ENCODE measurements at places on chromosomes 1 and 21.
A peak's percentile ranks its signal among the peaks of the same experiment; 100 is the strongest.

- no peak for DNase-seq
These were observed 43.0 kb upstream of the RAB3GAP2 start for GRCh38 chr1:220315070-220315839.

- DNase-seq: no peak
These were observed 64.5 kb downstream of the LRRC40 start for GRCh38 chr1:70140894-70141293.

DNA sequence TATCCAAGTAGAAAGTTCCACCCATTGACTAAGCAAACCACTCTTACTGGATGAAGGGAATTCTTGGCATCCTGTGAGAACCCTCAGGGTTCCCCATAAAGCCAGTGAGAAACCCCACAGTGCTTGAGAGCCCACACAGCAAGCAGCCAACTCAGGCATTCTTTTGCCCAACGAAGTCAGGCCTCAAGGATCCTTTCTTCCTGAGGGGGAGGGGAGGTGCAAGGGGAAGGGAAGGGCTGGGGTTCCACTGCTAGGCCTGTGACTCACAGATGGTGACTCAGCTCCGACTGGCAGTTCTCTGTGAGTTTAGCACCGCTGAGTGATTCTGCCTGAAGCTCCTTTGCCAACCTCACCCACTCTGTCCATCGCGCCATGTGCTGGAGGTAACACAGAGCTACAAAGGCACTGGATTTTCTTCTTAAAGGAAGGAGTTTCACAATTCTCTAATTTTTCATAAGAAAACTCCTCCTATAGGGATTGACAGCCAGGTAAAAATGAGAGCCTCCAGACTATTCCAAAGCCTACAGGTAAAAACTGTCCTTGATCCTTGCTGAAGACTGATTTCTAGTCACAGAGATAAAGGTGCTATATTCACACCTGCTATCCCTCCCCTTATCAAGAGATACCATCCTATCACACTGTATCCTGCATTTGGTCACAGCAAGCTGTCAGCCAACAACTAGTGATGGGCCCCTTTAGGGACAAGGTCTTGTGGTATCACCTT, 4.8 kb downstream of the ENO1 start:
- peak; percentile 92 for DNase-seq

- no peak for DNase-seq
These were observed 20.9 kb downstream of the SLAMF1 start for GRCh38 chr1:160625725-160626498.

- DNase-seq: no peak
These were observed 2.3 kb downstream of the PANK4 start for GRCh38 chr1:2523891-2524609.

GRCh38 chr1:101220906-101221305, 15.9 kb upstream of the S1PR1 start:
- DNase-seq: no peak

DNA sequence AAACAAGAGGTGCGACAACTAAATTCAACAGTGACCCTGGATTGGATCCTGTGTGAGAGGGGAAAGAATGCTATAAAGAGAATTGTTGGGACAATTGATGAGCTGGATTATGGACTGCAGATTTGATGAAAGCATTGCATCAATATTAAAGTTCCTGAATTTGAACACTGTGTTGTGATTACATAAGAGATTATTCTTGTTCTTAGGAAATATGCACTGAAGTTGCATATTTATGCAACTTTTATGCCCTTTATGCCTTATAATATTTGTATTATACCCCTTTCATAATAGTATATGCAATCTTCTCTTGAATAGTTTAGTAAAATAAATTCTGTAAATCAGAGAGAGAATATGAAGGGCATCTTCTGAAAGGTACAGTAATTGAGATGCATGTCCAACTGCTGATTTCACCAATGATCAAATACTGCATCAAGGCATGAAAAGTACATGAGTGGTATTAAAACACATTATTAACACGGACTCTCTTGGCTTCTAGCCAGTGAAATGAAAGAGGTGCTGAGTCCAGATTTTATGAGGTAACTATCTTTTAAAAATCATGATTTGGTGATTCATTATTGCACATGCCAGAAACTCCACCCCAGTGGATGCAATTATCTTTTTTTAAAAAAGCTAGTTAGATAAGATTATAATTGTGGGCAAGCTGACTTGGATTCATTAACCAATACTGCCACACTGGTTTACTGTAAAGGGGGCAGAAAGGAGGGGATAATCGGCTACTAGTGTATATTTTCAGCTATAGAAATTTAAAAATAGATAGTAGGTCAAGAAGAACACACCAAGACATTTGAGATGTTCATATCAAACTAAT, 19.9 kb upstream of the LPAR3 start:
- DNase-seq: no peak

GRCh38 chr1:91099746-91100621, 78.1 kb upstream of the ZNF644 start:
- no peak for DNase-seq

DNA sequence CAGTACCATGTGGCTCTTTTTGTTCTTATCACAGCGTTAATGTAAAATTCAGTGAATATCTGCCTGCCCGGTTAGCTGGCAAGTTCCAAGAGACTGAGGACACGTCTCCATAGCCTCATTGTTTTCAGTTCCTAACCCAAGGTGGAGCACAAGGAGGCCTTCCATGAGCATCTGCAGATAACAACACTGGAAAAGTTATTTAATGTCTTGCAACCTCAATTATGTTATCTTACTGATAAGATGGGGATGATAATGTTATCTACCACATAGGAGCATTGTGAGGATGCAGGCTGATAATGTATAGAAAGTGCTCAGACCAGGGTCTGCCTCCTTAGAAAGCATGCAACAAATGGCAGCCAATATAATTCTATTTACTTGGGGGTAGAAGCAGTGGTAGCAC, 109.6 kb upstream of the DNAH14 start:
- no peak for DNase-seq

DNA sequence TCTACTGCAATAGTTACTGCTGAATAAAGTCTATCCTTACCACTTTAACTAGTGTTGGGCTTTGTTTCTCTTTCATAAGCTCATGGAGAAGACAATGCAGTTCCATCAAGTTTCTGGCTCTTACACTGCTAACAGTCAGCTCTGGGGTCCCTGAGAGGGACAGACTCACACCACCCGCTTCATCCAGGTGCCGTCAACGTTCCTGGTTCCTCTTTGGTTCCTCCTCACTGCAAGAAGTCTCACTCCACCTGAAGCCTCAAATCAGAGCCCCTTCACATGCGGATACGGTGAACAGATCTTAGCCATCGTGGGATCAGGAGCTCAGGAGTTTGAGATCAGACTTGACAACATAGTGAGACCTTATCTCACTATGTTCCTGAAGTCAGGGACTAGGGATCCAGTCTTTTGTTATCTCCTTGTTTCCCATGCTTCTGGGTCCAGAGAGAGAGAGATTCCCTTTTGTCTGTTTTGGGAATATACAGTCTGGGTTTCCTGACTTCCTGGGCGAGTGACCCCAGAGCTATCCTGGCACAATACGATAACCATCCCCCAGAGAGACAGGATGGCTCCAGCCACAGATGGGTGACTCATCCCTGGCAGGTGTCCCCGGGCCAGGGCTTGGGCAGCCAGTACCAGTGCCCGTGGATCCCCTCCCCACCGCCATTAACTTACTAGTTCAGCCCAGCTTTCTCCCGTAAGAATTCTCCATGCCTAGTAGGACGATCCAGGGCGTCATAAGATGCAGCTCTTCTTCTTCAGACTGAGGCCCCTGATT, 14.3 kb upstream of the PCP4 start:
- DNase-seq: no peak

- peak; percentile 57 for DNase-seq
These were observed 54.6 kb upstream of the LBR start for GRCh38 chr1:225482421-225482950.

GRCh38 chr1:151710187-151710840, 6.3 kb downstream of the CELF3 start:
- DNase-seq: no peak

DNA sequence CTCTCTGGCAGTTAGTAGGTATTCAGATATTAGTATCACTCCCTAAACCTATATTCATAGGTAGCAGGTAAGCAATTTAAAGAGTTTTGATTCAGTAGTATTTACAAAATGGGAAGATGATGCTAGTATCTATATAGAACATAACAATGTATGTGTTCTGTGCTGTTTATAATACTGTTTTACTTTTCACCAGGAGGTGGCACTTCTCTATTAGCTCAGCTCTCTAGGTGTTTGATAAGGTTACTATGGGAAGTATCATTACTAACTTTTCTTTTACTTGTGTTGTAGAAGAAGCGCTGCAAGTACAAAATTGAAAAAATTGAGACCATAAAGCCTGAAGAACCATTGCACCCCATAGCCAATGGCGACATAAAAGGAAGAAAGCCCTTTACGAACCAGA, 49.4 kb upstream of the FASLG start:
- no peak for DNase-seq

DNA sequence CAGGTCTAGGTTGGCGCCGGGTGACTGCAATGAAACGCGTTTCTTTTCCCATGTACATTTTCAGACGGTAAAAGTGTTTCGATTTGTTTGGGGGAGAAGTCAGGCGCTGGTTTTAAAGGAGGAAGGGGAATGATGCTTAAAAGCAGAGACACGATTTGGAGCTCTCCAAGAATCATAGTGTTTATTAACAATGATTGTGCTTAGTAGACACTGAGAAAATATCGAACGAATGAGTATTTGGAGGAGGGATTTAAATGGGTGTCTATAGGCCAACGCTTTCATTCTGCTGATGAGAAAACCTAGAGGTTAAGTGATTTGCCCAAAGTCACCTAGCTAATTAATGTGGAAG, 36.9 kb upstream of the JAK1 start:
- DNase-seq: no peak

DNA sequence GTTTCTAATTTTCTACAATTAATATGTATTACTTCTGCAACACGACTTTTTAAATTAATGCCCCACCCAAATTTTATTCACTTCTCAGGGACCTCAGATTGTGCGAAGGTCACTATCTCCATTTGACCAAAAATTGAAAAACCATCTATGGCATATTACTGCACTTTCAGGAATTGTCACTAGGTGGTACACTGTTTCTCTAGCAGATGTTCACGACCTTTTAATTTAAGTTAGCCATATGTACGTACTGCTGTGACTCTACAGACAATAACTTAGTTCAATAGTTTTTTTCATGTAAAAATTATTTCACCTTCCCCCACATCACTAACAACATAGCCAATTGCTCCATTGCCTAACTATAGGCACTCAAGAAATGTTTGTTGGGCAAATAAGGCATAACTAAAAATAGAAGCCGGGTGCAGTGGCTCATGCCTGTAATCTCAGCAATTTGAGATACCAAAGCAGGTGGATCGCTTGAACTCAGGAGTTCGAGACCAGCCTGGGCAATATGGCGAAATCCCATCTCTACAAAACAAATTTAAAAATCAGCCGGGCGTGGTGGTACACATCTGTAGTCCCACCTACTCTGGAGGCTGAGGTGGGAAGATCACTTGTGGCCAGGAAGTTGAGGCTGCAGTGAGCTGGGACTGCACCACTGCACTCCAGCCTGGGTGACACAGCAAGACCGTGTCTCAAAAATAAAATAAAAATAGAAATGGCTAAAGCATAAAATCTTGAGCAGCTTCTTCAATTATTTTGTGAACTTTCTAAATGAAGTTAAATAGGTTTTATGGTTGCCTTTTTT, 75.7 kb upstream of the PKN2 start:
- no peak for DNase-seq

DNA sequence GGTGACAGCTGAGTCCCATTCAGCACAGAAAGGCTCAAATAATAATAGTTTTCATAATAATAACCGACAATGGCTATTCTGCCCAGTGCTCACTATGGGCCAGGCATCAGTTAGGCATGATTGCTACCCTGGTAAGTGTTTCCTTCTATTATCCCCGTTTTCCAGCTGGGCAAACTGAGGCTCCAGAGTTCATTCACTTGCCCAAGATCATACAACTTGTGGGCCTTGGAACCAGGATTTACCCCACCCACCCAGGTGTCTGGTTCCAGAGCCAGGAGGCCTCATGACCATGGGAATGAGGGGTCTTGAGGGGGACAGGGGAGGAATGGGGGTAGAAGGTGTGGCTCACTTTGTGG, 518 bp downstream of the PLOD1 start:
- DNase-seq: no peak

DNA sequence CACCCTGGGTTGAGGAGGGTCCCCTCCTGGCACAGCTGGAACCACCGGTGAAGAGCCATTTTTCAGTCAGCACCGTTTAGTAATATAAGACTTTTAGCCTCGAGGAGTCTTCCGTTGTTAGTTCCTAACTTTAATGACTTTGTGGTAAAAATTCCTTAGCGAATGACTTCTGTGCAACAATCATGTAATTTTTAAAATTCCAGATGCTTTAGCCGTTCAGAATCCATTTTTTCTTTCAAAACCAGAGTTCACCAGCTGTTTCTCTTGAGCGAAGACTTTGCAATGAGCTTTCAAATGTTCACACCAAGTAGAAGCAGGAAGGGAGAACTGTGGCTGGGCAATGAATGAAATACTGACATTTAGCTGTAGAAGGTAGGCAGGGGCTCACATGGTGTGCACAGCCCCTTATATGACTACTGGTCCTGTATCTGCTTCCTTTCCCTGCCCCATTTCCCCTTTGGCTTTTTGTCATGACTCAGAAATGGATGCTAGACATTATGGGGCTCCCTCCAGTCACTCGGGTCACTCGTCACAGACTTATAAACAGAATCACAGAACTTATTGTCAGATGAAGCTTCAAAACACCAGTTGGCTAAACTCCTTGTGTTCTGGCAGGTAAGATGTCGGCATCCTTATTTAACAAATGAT, 4.1 kb downstream of the DISC1 start:
- DNase-seq: no peak

DNA sequence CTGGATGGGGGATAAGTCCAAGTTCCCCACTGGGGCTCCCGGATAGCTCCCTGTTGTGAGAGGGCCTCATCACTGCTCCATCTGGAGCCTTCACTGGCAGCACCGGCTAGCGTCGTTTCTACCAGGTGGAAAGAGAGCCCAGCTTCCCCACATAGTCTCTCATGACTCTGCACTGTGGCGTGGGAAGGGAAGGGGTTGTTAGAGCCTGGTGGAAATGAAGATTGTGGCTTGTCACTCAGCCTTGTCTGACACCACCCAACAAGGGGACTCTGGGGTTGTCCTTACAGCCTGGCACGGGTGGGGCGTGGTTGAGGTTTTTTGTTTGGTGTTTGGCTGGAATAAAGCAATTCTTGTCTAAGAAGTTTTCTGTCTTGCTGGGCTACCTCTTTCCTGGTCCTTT, 94.6 kb downstream of the ADARB1 start:
- DNase-seq: no peak

GRCh38 chr1:201365251-201365650, 12.2 kb downstream of the TNNT2 start:
- no peak for DNase-seq

GRCh38 chr1:6180268-6180706, at the start of gene CHD5:
TSS of gene CHD5 (minus strand) at chr1:6180321. CDS start at chr1:6180023, 298 bp downstream.
- no peak for DNase-seq
